ENCODE measurements at places on chromosomes 1 and 21.
A peak's percentile ranks its signal among the peaks of the same experiment; 100 is the strongest.

DNA sequence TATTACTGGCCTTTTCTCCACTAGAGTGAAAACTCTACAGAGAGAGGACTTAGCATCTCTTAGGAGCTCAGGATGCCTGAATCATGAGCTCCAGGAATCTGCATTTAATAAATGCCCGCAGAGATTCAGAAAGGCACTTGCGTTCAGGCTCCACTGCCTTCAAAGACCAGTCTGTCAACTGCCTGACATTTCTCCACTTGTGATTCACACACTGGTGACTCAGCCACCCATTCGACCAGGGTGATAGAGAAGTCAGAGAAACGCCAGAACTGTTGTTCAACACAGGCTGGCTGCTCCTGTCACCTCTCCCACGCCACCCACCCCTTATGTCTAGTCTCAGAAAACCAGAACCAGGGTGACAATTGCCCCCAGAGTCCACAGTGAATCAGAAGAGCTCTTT is 26.9 kb upstream of the LBR start:
- peak; percentile 87 for DNase-seq

- DNase-seq: no peak
Observed at GRCh38 chr1:1755852-1756251, 22.4 kb downstream of the NADK start.

DNA sequence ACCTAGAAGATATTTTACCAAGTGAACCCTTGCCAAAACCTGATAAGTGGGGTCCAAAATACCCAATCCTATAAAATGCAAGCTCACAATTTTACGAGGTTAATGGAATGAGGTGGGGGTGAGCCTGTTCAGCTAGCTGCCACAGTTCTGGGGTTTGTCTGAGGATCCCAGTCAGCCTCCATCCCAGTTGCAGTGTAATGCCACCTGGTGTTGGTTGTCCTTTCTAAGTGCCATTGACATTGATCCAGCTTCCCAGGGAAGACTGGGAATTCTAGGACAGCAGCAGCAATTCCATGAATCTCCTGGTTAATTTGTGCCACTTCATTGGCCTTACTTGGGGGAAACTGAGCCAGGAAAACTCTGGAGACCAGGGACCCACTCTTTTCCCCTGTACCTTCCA is 298.3 kb downstream of the RWDD3 start:
- DNase-seq: no peak

- peak; percentile 61 for DNase-seq
Observed at GRCh38 chr21:35562876-35563275, 497.4 kb downstream of the SETD4 start.

DNA sequence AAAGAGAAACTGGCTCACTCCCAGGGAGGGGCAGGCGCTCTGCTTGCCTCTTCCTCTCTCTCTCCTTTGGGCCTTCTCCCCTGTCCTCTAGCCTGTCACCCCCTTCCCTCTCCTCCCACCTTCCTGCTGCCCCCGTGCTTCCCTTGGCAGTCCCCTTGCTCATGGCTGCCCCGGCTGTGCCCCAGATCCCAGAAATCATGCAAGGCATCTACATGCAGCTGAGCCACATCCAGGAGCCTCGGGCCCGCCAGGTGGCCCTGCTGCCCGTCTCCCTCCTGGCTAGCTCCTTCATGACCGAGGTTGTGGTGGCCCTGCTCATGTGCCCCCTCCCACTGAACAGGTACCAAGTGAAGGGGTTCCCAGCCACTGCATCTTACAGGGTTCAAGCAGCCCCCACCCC is 36.0 kb upstream of the TTC4 start:
- no peak for DNase-seq
